HCT116 (cell line): ENCODE measurements at places on chromosomes 11 and 22. TPM values are rescaled to one million over a fixed set of nuclear protein-coding genes. Genes with fewer than 3 reads are reported as not detected.

TMPRSS5 gene
- total RNA-seq: 0.71 TPM

HIC2 gene
- total RNA-seq: 6.7 TPM

KDM4E gene
- total RNA-seq: not detected

SLC22A8 gene
- total RNA-seq: not detected

MS4A6A gene
- 0.52 TPM for total RNA-seq

GNG3 gene
- total RNA-seq: not detected

KLHDC7B gene
- total RNA-seq: 0.69 TPM

OR5P2 gene
- not detected for total RNA-seq

NEFH gene
- total RNA-seq: not detected

SYTL2 gene
- 12.6 TPM for total RNA-seq

UBASH3B gene
- total RNA-seq: 40.3 TPM

NEU3 gene
- 12.5 TPM for total RNA-seq

DEFB131B gene
- total RNA-seq: not detected

C11orf52 gene
- 4.6 TPM for total RNA-seq

OR6X1 gene
- total RNA-seq: not detected

MED15 gene
- total RNA-seq: 81.3 TPM

LTBP3 gene
- 248 TPM for total RNA-seq

IL18 gene
- 112 TPM for total RNA-seq

NXPE2 gene
- total RNA-seq: not detected

OR52I2 gene
- total RNA-seq: not detected

SYCE3 gene
- total RNA-seq: not detected

DENND6B gene
- total RNA-seq: 11.0 TPM

GNAZ gene
- 11.1 TPM for total RNA-seq
